ENCODE measurements at places on chromosomes 3 and 15.
A peak's percentile ranks its signal among the peaks of the same experiment; 100 is the strongest.

- no peak for DNase-seq
Observed at GRCh38 chr3:177124882-177125281, 72.4 kb downstream of the TBL1XR1 start.

DNA sequence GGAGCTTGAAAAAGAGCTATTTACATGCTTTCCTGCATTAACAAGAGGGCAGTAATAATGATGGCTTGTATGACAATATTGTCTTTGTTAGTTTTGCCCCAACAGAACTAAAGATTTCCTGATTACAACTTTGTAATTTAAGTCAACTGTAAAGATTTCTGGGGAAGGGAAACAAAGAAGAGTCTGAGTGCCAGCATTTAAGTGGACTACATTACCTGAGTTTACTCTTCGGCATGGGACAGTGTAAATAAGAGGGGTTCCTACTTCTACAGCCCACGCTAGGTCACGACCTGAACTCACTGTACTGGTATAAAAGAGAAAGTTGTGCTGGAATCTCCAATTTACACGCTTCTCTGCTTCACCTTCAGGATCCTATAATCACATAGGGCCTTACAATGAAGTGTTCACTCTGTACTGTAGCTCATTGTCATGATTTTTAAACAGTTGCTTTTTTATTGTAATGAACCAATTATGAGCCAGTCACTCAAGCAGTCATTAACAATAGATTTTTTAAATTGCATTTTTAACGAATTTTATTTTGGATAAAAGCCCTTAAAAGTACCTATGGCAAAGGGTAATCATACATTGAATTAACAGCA, 39.6 kb downstream of the DPH6 start:
- DNase-seq: no peak

- no peak for DNase-seq
Observed at GRCh38 chr15:40241269-40242212, 2.7 kb downstream of the PAK6 start.

DNA sequence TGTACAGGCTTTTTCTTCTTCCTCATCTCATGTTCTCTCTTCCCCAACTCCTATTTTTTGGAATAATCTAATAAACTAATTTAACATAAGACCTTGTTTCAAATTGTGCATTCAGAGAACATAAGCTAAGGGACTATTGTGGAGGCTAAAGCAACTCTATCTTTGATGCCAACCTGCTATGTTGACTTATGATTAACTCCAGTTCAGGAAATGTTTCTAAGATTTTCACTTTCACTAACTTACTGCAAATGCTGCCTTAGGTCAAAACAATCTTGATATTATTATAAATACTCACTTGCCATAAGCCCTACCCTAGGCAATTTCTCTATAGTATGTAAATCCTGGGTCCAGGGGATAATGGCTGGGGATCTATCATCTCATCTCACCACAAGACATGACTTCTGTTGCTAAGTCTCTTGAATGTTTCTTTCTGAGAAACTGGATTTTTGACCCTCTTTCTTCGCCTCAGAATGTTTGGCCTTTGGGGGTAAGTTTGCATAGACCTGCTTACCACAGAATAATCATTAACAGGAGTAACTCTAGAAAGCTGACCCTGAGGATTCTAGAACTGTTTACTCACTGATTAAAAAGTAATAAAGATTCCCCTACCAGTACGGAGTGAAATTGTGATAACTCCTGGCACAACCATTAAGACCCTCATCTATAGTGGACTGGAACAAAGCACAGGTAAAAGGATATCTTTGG, 768.1 kb downstream of the GBE1 start:
- no peak for DNase-seq

- DNase-seq: no peak
Observed at GRCh38 chr3:129440618-129441190, 680 bp downstream of the IFT122 start.

- DNase-seq: no peak
Observed at GRCh38 chr3:116870379-116870778, 160.8 kb downstream of the TUSC7 start.

DNA sequence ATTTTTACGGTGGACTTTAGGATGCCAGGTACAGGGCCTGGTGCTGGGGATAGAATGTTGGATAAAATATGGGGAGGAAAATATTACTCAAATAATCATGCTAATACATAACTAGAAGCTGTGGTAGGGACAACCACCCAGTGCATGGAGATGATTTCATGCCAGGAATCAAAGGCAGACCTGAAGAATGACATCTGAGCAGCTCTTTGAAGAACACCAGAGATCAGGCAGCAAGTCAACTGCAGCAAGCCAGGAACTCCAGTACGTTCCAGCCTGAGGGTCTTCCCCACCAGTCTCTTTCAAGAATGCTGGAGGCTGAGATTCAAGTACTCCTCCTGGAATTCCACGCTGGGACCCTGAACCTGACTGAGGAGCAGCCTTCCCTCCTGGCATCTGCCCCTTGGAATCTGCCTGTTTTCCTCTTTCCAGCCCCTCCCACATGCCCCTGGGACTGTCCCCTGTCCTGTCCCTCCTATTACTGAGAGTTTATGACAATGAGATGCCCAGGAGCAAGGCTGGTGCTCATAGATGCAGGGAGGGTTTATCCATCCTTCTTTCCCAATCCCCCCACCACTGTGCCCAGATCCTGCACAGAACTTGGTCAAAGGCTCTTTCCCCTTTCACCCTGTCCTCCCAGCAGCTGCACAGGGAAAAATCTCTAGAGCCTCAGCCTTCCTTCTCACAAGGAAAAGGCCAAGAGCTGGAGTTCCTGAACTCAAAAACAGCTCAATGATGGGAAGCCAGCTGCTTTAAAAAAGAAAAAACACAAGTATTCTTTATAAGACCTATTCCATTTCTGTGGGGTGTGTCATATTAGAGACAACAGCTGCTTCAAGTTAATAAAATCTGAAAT, 68.0 kb downstream of the PDZRN3 start:
- DNase-seq: peak; percentile 55

GRCh38 chr3:72572489-72573007, 275.7 kb downstream of the SHQ1 start:
- no peak for DNase-seq

GRCh38 chr3:167691366-167691765, 37.6 kb upstream of the WDR49 start:
- no peak for DNase-seq

DNA sequence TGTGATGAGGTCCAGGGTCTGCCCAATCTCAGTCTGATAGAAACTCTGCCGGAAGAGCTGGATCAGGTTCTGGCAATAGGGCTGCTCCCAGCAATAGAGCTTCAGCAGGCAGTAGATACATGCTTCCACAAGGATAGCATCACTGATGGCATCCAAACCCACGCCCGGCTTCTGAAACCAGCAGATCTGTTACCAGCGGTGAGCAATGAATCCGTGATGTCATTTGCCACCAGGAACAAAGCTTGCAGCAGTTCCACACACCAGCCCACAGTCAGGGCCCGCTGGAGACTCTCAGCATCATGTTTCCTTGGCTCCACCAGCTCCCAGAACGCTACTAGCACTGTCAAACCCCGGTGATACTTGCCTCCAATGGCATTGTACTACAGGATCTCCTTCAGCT, 19.3 kb upstream of the TTBK2 start:
- DNase-seq: no peak

DNA sequence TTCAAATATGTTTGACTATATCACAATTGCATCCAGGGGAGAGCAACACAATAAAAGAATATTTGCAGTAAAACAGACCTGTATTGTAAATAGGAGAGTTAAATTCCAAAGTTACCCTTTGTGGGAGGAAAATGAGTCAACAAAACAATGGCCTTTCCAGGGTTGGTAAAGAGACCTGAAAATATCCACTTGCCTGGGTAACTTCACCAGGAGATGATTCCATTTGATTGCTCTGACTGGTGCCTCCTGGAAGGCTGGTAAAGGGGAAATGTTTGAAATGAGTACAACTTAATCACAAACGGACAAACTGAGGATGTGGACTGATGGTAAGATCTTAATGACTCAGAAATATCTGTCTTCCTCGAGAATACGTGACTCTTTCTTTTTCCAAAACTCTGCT, 43.6 kb upstream of the SRGAP3 start:
- no peak for DNase-seq

GRCh38 chr3:105527949-105528348, 161.2 kb downstream of the ALCAM start:
- no peak for DNase-seq

DNA sequence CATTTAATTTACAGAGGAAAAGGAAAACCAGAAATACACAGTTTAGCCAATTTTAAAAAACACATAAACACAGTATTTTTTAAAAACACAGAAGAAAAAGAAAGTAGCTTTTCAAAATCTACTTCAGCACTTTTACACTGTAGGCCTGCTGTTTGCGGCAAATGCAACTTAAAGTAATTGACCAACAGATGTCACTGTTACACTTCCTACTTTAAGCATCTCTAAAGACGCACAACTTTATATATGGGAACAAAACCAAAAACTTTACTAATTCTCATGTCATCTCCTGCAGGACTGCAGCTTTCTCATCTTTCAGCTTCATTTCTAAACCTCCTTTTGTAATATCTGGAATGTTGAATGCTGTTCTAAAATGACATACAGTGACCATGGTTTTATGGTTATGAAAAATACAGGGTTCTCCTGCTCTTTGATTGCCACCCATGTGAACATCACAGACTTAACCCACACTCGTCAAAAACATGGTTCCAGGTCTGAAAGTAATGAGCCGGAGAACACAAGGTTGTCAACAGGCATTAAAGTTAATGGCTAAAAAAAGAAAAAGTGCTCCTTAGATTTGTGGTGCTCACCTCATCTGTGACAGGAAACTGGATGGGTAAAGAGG, 107.9 kb downstream of the FMN1 start:
- DNase-seq: no peak

DNA sequence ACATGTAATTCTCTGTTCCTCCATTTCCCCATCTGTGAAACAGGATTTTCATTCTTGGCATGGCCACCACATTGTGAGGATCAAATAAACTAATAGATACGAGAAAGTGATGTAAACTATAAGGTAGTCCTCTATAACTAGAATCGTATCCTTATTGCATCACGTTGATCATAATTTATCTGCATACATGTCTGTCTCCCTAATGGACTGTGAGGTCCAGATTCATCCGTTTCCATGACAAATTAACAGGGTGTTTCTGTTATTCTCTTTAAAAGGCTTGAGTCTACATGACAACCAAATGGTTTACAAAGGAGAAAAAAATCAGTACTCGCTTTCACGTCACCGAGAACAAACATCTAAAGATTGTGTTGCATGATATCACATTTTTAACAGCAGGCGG, 53.0 kb downstream of the SST start:
- no peak for DNase-seq

- DNase-seq: peak; percentile 41
Observed at GRCh38 chr15:82043796-82044372, 1.9 kb downstream of the MEX3B start.

DNA sequence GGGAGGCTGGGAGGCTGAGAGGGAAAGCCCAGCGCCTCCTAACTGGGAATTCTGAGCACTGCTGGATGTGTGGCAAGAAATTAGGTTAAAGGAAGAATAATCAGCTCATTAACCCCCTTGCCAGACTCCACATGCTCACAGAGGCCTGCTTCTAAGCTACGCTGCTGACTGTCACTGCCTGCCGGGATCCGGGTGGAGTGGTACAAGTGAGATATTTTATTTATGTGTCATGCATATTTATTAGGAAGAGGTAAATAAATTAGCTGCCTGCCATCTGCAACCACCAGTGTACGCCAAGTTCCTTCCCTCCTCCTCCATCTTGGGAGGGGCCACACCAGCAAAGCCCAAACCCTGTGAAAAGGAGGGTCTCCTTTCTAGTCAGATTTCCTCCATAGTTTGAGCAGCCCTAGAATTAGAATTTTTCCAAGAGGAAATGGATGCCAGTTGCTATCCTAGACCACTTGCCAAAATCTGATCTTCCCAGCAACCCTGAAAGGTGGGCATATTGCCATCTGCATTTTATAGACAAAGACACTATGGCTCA, 43.5 kb upstream of the GRIP2 start:
- no peak for DNase-seq

DNA sequence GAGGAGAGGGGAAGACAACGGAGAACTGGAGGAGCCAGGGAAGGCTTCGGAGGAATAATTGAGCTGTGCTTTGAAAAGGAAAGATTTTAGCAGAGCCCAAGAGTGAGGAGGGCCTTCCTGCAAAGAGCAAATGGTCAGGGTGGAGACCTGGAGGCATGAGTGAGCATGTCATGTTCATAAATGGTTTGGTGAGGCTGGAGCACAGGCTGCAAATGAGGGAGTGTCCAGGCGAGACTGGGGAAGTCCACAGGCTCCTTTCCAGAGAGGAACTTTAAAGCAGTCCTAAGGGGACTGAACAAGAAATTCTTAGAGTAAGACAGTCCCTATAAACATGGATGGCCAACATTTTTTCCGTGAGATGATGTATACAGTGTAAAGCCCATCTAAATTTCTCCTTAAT, 108.8 kb downstream of the THSD4 start:
- no peak for DNase-seq

- DNase-seq: peak; percentile 69
Observed at GRCh38 chr3:158105710-158106253, 438 bp downstream of the SHOX2 start.

DNA sequence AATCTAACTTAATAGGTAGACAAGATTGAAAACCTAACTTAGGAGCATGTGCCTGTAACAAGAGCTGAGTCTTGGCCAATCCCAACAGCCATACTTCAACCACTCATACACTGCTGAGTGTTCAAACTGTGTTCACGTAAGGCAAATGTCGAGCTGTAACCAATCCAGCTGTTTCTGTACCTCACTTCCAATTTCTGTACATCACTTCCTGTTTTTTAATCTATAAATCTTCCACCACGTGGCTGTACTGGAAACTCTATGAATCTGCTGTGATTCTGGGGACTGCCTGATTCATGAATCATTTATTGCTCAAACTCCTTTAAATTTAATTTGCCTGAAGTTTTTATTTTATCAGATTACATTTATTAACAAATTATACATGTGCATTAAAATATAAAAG, 44.6 kb upstream of the NEDD4 start:
- DNase-seq: no peak

DNA sequence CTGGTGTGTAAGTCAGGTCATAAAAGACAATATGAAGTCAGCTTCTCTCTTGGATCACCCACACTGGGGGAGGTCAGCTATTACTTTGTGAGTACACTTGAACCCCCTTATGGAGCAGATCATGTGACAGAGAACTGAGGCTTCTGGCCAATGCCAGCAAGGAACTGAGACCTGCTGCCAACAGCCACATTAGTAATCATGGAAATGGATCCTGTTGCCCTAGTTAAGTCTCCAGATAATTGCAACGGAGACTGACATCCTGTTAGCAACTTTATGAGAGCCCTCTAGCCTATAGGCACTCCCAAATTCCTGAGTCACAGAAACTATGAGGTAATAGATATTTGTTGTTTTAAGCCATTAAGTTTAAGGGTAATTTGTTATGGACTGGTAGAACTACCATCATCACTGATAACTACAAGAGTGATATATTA, 110.4 kb upstream of the GMNC start:
- no peak for DNase-seq

GRCh38 chr3:115766587-115767482, 143.5 kb downstream of the GAP43 start:
- DNase-seq: no peak

All from H9 (cell line).